ENCODE measurements at places on chromosomes 3 and 15.

- DNase-seq: no peak
Observed at GRCh38 chr3:100144255-100144866, 30.1 kb upstream of the FILIP1L start.

GRCh38 chr3:82495655-82496054, 734.2 kb upstream of the GBE1 start:
- no peak for DNase-seq

DNA sequence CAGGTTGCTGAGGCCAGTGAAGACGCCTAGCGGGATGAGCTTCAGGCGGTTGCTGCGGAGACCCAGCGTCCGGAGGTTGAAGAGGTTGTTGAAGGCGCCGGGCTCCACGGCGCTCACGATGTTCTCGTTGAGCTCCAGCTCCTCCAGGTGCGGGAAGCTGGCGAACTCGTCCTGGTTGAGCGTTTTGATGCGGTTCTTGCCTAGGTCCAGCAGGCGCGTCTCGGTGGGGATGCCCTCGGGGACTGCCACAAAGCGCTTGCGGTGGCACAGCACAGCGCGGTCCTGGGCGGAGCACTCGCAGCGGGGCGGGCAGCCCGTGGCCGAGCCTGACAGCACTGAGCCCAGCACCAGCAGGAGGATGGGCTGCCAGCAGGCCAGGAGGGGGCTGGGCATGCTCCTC, 17.2 kb downstream of the LINGO1 start:
- DNase-seq: no peak

DNA sequence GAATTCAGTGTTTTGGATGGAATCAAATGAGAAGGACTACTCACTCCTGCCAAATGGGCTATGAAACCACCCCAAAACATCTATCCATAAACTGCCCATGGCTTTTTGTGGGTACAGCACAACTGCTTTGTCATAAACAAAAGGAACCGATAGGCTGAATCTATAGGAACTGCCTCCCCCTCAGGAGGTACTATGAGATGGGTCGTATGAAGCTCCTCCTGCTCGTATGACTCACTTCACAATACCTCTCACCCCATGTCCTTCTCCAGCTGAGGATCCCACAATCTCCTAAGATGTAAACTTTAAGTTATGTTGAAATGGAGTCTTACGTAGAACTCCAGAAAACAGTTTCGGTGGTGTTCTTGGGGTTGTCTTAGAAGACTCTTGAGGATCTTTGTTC, 129.9 kb upstream of the SAMMSON start:
- DNase-seq: no peak

DNA sequence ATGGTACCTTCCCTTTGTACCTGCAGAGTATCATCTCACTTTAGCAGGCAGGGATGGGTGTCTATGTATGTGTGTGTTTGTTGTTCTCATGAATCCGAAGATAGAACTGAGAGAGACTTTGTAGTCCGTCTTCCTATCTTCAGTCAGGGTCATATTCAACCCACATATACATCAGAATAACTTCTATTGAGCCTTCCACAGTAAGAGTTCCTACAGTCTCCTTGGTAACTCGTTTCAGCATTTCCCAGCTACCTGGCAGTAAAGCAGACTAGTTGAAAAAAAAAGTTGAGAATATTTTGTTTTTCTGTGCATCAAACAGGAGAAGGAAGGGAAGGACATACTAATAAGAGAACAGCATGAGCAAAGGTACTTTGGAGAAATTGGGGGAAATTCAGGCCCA, 106.8 kb downstream of the VPS8 start:
- DNase-seq: no peak

DNA sequence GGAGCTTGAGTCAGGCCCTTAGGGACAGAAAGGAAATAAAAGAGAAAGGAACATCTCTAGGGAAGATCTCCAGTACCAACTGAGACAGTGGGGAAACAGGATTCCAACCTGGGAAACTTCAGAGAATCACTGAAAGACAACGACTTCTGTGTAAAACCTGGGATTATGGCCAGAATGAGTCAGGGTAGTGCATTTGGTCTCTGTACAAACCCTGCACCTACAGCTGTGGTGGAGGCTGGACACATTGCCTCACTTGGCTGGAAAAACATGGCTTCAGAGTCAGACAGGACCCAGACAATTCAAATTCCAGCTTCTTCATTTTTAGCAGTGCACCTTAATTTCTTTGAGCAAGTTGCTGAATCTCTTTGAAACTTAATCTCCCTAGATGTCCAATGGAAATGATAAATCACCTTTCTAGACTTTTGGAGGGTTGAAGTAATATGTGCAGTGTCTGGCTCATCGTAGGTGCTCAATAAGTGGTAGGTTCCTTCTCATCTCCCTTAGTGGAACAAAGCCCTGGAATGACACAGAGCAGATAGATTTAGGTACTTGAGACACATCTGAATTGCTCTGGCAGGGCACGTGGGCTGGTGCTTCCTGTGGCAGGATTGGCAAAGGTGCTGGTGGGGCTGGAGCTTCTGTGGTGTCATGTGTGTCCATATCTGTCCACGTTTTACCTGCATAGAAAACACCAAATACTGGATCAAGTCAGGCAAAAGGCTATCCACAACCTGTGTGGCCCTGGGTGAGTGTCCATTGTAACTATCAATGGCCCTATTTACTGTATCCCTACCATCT, 6.1 kb upstream of the CLSTN2 start:
- DNase-seq: no peak

DNA sequence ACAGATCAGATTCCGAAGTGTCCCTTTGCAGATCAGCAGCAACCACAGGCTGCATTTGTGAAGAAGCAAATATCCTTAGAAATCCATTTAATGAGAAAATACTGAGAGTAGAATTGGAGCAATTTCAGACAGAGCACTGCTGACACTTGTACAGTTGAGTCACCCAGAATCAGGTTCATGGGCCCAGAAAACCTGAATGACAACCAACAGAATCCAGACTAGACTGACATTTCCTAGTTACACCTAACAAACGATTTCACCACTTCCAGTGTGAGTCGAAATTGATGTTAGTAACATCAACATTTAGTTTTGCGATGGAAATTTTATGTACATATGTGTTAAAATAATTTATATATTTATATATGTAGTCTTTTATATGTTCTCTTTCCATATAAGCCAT, 16.8 kb downstream of the GABRR3 start:
- DNase-seq: no peak

DNA sequence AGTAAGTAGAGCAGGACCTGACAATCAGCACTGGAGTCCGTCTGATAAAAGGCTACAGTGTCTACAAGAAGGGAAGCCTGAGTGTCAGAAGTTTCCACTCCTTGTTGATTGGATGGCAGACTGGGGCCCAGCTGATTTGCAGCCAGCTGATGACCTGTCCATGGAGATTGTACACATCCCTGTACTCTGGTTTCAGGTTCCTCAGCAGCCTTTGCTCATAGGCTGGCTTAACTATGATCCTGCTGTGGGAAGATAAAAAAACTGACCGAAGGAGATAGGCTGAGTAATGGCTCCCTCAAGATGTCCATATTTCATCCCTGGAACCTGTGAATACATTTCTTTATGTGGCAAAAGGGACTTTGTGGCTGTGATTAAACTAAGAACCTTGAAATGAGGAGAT, 11.7 kb upstream of the LACTB start:
- no peak for DNase-seq

GRCh38 chr15:34436956-34437442, 609 bp downstream of the GOLGA8A start:
- DNase-seq: peak; percentile 41

GRCh38 chr3:131174752-131175151, 148.1 kb downstream of the NEK11 start:
- DNase-seq: no peak

DNA sequence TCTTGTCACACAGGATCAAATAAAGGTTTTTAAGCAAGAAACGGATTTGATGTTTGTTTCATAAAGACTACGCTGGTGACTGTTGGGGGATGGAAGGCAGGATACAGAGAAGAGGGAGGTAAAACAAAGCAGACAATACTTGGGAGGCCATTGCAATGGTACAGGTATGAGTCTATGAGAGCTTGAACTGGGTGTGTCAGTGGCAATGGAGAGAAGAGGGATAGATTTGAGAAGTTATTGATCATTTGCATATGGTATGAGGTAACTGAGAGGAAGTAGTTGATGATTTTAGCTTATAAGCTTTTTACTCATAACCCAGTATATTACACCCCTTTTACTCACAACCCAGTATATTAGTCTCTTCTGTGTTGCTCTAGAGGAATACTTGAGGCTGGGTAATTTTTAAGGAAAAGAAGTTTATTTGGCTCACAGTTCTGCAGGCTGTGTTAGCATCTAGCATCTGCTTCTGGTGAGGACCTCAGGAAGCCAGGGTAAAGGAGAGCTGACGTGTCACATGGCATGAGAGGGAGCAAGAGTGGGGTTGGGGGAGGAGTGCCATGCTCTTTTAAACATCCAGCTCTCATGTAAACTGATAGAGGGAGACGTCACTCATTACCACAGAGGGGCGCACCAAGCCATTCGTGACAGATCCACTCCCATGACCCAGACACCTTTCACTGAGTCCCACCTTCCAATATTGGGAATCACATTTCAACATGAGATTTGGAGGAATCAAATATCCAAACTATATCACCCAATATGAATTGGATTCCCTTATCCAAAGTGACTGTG, 153.9 kb downstream of the VPS8 start:
- DNase-seq: no peak

GRCh38 chr15:38226608-38227266, 25.9 kb upstream of the SPRED1 start:
- no peak for DNase-seq

- DNase-seq: no peak
Observed at GRCh38 chr15:51322621-51323296, 15.6 kb downstream of the CYP19A1 start.

DNA sequence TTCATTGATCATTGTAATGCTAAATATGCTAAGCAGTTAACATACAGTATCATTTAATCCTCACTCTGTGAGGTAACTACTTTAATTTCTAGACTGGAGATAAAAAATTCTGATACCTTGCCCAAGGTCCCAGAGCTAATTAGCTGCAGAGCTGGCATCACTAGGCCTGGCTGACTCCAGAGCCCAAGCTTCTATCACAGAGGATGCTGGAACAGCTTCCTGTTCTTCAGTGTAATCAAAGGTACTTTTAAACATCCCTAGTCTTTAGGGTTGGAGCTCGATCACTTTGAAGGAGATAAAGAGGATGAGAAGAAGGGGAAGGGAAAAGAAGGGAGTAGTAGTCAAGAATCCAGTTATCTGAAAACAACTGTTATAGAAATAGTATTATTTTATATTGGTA, 37.1 kb upstream of the BOC start:
- DNase-seq: no peak

DNA sequence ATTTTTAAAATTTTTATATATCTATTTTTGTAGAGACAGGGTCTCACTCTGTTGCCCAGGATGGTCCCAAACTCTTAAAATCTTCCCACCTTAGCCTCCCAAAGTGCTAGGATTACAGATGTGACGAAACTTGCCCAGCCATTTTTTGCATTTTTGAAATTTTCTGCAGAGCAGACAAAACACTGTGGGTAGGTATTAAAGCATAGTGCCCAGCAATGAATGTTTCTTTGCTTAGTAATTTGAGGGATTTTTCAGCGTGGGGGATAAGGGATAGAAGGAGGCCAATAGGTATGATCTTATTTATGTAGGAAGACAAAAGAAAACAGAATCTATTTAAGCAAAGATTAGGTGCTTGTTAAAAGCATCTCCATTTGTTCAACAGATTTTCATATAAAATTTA, 446.8 kb upstream of the DPH6 start:
- no peak for DNase-seq

DNA sequence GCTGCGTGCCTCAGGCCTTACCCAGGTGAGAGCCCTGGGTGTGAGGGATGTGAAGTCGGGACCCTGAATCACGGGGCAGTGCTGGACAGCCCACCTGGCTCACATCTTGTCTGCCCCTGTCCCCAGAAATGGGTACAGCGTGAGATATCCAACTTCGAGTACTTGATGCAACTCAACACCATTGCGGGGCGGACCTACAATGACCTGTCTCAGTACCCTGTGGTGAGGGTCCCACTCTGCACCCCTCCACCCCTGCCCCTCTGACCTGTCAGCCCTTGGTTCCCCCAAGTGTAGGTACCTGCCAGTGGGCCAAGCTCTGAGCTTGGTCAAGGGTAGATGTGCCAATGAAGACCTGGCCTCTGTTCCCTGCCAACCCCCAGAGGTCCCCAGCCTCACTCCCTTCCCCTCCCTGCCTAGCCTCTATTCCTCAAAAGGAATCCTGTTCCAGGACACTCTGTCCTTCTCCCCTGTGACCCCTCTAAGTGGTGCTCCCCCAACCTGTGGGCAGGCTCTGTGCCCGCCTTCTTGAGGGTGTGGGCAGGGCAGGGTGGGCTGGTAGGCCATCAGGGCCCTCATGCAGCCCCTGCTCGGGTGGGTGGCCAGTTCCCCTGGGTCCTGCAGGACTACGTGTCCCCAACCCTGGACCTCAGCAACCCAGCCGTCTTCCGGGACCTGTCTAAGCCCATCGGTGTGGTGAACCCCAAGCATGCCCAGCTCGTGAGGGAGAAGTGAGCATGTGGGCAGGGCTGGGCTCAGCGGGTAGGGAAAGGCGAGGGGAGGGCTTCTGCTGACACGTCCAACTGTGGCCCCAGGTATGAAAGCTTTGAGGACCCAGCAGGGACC, 25.1 kb downstream of the NBEAL2 start:
- DNase-seq: no peak

DNA sequence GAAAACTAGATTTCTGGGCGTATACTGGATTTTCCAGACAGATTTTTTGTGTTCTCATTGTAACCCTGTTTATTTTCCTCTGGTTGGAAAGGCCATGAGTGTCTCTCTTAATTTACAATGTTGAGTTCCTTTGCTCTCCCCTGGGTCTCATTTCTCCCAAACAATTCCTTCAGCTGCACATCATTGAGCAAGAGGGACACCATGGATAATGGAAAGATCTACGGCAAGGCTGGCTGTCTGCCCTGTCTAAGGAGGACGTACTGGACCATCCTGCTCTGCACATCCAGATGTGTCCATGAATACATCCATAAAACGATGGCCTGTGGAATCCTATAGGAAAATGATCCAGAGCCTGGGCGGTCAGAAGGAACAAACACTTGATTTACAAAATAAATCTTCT, 258.1 kb upstream of the MCTP2 start:
- DNase-seq: no peak

GRCh38 chr3:129617381-129618185, 11.1 kb upstream of the PLXND1 start:
- DNase-seq: no peak

DNA sequence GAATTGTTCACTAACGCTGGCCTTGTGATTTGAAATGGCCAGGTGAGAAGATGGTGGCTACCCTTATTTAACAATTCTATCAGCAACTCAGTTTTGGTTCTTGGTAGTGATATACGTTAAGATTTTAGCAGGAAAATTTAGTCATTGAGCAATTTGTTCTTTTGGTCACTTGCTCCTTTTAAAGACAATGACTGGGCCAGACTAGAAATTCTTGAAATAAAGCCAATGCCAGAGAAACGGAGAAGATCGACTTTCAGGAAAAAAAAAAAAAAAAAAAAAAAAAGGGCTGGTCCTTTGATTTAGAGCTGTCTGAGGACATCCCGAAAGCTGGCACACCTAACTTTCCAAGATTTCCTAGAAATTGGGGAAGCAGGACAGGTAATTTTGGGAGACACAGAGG, 178.5 kb downstream of the FNDC3B start:
- DNase-seq: no peak

All from activated gamma-delta T cell (primary cell).